ENCODE measurements at places on chromosomes 6 and 20. TPM values are rescaled to one million over a fixed set of nuclear protein-coding genes. Genes with fewer than 3 reads are reported as not detected.

- no peak for ATAC-seq
Measured at GRCh38 chr6:40516429-40516828, 70.7 kb downstream of the LRFN2 start.

DNA sequence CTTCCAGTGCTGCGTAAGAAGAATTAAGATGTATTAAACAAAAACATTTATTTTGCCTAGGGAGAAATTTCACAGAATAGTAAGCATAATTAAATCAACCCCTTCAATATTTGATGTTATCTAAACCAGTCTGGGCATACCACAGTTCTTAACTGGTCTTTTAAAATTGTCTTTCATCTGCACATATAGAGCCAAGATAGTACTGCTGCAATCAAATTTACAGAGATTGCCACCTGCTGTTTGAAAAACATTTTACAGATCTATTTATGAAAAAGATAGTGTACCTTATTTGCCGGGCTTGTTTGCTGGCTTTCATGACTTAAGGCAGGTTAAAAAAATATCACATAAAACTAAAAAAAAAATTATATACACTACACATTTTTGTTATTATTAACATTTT, 323.2 kb downstream of the ADGRB3 start:
- ATAC-seq: no peak

DNA sequence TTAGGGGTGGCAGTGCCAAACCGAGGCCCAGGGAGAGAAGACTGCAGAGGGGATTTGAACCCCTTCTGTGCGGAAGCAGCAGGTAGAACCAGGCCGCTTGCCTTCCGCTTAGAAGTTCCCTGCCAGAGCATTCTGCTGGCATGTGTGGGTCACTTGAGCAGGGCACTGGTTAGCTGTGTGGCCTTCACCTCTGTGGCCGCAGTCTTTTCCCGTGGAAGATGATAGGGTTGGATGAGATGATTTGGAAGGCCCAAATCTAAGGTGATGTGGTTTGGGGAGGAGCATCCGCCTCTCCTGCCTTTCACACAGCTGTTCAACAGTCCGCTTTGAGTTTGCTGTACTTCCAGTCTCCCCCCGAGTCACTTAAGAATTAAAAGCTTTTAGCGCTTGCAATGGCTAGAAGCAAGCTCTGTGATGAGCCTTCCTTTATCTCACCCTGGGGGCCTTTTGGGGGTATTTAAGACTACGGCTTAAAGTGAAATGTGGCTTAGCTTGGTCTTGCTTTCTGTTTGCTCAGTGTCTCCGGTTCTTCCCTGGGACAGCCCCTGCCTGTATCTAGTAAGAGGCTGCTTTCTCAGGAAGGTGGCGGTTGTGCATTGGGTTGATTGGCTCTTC, 743 bp downstream of the CMTR1 start:
- peak; percentile 66 for ATAC-seq

DNA sequence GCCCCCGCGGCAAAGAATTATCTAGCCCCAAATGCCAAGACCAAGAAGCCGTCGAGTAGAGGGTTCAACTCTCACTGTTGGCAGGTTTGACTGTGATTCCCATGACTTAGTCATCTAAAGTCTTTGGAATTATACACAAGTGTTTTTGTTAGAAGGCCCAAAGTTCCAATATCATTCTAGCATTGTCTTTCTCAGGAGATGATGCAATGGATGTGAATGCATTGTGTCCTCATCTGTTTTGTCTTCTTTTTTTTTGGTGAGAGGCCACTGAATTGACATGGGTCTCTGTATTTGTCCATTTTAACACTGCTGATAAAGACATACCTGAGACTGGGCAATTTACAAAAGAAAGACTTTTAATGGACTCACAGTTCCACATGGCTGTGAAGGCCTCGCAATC, 290.5 kb upstream of the ZFP64 start:
- ATAC-seq: no peak

HLA-DOA gene
- total RNA-seq: 7.8 TPM

GDAP1L1 gene
- total RNA-seq: not detected
